ENCODE measurements at places on chromosomes 12 and 14.

DNA sequence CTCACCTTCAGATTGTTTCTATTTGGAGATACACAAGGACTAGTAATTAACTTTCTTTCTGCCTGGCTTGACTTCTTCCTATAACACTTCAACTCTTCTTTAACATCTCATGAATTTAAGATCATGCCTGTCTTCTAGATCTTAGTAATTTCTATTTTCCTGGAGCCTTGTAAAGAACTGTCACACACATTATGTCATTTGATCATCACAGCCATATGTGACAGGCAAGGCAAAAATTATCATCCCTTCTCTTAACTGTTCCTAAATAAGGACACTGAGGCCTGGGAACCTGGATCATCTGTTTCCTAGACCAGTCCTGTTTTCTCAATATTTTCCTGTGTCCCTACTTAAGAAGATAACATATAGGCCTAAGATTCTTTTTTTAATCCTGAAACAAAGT, 27.2 kb downstream of the NRDE2 start:
- DNase-seq, result no peak

- DNase-seq, result no peak
Observed at GRCh38 chr12:65605019-65605418, 219.3 kb upstream of the HMGA2 start.

GRCh38 chr14:64728106-64728505, 23.9 kb downstream of the PLEKHG3 start:
- no peak for DNase-seq

- DNase-seq, result no peak
Observed at GRCh38 chr14:57729208-57730187, 136.4 kb downstream of the SLC35F4 start.

GRCh38 chr12:34303091-34303870, 281.0 kb downstream of the ALG10 start:
- DNase-seq, result no peak

- no peak for DNase-seq
Observed at GRCh38 chr12:98635657-98636323, 8.8 kb downstream of the IKBIP start.

DNA sequence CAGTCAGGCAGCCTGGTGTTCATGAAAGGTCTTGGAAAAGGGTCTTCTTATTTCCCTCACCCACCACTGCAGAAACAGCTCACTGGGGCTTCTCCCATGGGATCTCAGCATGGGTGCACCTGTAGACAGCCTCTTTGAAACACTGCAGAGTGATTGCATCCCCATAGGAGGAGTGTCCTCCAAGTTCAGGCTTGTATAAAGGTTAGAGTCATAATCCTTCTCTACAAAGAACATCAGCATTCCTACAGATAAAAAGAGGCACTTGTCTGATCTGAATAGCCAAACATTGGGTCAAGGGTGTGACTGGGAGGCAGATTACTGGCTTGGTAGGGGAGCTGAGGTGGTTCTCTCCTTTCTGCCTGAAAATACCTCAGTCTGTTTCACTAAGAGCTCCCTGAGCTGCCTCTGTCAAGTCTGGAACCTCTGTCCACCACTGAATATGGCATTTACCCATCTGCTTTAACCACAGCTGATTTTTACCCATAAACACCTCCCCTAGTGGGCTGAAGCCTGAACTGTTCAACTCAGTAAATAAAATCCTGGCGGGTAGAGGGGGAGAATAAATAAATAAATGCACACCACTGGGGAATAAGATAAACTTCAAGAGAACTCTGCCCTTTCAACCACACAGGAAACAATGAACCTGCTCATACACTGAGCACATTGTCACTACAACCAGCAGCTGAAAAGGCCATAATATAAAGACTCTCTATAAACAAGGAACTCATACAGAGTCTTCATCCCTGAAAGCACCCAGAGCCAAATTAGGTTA, 120.7 kb upstream of the SCAF11 start:
- no peak for DNase-seq

DNA sequence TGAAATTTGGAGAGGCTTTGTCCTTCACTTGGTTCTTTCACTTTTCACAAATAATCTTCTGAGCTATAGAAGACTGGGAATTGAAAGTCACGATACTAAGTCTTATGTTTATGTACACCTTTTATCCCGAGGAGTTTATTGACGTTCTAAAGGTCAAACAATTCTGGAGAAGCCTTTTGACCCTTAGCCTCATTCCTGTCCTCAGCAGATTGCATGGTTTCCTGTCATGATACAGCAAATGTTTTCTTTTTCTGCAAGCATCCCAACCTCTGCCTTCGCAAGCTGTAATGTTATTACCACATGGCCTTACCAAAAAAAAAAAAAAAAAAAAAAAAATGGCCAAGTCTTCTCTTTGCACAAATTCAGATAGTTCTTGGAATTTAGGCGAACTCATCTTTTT, 411.7 kb upstream of the FLRT2 start:
- DNase-seq, result no peak

- DNase-seq, result no peak
Observed at GRCh38 chr12:54258201-54258681, 21.7 kb downstream of the CBX5 start.

DNA sequence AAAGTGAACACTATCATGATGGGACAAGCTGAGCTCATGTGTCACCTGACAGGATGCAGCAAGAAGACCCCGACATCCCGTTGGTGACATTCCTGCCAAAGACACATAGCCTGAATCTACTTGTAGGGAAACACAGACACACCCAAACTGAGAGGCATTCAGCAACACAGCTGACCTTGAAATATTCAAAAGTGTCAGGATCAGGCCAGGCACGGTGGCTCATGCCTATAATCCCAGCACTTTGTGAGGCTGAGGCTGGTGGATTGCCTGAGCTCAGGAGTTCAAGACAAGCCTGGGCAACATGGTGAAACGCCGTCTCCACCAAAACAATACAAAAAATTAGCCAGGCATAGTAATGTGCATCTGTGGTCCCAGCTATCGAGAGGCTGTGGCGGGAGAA, 232.0 kb upstream of the PLXNC1 start:
- DNase-seq, result no peak

- DNase-seq, result no peak
Observed at GRCh38 chr12:2959192-2959504, at the start of gene TEAD4. TSS of gene TEAD4 (plus strand) at chr12:2959397.

DNA sequence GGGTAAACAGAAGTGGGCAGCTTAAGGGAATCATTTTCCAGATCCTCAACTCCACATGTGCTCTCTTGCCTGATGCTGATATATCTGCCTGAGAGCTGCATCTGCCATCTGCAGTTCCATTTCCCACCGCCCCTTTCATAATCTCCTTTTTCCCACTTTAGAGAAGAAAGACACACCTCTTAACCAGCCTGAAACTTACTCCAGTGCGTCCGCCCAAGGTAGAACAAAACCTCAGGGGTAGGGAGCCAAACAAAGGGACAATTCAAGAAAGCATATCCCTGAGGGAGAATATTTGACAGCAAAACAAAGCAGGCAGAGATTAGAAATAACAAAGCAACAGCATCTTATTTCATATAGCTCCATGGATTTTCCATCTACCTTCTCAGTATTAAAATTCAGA, 4.3 kb downstream of the MDM1 start:
- no peak for DNase-seq

DNA sequence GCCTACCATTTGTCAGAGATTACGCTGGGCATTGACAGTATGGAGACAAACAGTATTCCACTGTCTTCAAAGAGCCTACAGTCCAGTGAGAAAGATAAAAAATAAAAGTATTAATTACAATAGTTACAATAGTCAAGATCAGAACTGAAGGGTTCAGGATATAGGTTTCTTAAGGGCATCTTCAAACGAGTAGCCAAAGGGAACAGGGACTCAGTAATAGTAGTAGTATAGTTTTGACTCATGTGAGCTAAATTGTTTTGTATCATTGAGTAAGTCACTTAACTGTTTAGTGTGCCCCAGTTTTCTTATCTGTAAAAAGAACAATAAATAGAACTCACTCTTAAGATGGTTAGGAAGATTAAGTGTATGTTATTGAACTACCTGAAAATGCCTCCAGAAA, 123.6 kb downstream of the METTL25 start:
- no peak for DNase-seq

GRCh38 chr12:74456431-74456830, 81.2 kb upstream of the ATXN7L3B start:
- no peak for DNase-seq

- DNase-seq, result no peak
Observed at GRCh38 chr14:100832311-100832960, 6.5 kb downstream of the MEG3 start.

DNA sequence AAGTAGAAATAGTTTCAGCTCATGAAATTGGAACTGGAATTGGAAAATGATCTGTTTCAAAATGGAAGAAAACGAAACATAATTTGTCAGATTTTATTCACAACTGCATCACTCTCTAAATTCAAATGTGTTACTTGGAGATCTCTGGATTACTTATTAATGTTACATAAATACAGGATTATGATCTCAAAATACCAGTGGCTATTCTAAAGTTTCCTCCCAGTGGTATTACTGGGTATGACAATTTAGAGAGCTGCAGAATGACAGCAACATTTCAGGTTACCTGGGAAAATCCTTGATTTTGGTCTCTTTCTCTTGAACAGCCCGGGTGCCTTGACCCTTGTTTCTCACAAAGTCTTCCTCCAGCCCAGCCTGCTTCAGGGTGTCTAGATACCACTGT, 14.2 kb downstream of the FAM161B start:
- no peak for DNase-seq

DNA sequence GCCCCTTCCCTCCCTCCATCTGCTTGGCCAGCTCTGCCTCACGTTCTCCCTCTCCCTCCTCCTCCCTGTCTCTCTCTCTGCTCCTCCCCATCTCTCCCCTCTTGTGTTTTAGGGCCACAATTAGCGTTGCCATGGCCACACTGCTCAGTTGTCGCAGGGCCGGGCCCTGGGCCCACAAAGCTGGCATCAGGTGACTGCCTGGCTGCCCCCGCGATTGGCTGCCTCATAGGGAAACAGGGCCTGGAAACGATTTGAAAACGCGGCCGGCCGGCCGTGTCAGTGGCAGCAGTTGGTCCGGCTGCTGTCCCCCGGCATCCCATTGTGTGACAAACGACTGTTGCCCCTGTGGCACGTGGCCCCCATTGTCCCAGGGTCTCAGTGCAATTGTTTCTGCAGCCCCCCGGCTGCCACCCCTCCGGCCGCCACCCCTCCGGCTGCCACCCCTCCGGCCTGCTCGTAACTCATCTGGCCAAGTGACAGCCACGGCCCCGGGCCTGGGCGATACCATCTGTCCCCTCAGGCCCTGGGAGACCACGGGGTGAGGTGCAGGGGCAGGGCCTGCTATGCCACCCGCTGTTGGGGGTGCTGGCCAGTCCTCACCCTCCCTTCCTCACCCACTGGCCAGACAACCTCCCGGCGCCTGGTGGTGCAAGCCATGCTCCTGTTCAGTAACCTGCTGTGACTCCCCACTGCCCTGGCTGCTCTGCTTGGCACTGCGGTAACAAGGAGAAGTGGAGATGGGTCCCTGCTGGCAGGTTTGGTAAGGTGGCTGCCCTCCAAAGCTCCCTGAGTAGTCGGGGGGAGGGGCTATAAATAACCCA, 17.4 kb downstream of the FOXN4 start:
- DNase-seq, result no peak

DNA sequence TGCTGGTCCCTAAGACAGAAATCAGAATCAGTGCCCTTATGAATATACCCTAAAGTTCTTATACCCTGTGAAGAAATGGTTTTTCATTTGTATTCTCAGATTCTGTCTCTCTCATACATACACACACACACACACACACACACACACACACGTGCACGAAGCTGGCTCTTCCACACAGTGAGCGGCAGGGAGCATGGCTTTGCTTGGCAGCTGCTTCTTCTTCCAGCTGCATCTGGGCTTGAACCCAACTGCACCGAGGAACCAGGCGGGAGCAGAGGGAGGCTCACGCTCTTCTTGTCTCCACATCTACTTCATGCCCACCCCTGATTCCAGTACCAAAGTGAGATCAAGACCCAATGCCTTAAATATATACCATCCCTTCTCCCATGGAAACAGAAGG, 19.4 kb downstream of the GRIN2B start:
- no peak for DNase-seq

- no peak for DNase-seq
Observed at GRCh38 chr12:40171501-40171900, 53.3 kb upstream of the LRRK2 start.

GRCh38 chr14:104422837-104423681, 156.5 kb upstream of the C14orf180 start:
- no peak for DNase-seq

Measured in stimulated activated naive CD4-positive, alpha-beta T cell (primary cell).